ENCODE measurements at places on chromosomes 11 and 22. TPM values are rescaled to one million over a fixed set of nuclear protein-coding genes. Genes with fewer than 3 reads are reported as not detected.

P2RY6 gene
- total RNA-seq, result 0.34 TPM

DNA sequence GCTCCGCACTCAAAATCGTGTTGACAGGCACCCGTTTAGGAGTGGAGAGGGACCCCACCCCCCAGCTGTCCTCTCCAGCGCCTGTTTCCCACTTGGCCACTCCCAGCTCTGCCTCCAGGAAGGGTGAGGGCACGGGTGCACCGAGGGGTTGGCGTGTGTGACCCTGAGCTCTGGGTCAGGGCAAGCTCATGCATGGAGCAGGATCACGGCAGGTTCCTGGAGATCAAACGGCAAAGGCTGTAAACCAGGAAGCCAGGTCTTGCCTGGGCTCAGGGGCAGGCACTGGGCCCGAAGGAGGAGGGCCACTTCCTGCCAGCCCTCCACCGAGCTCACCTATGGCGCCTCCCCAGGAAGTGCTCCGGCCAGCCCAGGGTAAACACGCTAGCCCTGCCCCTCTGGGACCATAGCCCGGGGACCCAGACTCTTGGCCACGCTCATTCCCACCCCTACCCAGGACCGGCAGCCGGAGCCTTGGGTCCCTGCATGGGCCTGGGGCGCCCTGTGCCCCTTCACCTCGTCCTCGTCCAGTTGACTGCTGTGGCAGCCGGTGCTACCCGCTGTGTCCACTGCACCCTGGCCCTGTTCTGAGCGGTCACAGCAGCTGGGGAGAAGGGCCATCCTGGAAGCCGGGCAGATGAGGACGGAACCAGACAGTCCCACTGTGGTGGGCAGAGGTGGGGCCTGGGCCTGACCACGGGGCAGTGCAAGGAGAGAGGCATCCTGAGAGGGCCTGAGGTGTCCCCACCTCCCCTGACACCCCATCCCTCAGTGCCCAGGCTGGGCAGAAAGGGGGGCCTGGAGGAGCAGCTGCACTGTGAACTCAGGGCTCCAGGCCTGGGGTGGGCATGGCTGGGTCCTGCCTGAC is 1.0 kb upstream of the EPS8L2 start:
- no peak for DNase-seq

- DNase-seq, result no peak
Observed at GRCh38 chr22:23107487-23108248, 34.1 kb downstream of the RSPH14 start.

DNA sequence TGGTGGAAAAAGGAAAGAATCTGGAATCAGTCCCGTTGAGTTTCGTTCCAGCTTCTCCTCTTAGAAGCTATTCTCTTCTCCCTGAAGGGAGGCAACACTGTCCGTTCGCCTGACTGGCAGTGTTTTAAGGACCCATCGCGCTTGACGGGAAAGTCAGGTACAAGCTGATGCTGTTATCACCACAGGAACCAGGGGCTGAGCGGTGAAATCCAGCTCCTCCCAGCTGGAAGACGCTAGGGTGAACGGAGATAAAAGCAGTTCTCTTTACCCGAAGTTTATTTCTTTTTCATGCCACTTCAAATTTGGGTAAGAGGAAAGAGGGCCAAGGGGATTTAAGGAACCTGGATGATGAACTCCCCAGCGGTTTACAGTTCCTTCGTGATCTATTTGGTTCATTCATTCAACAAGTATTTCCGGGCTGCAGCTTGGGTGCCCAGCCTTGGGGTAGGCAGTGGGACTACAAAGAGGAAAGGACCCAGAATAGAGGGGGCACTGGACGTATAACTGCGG is 551 bp upstream of the DEUP1 start:
- no peak for DNase-seq

GUCY1A2 gene
- 0.03 TPM for total RNA-seq
